ENCODE measurements at places on chromosomes 11 and 22. TPM values are rescaled to one million over a fixed set of nuclear protein-coding genes. Genes with fewer than 3 reads are reported as not detected.

- DNase-seq: no peak
Observed at GRCh38 chr11:119783466-119784400, 54.7 kb upstream of the NECTIN1 start.

- DNase-seq: no peak
Observed at GRCh38 chr11:62501432-62501891, 45.1 kb downstream of the AHNAK start.

- DNase-seq: no peak
Observed at GRCh38 chr11:2746401-2747247, 46.8 kb upstream of the KCNQ1OT1 start.

Gene FAM180B
- total RNA-seq: not detected

GRCh38 chr11:2263071-2263565, 7.3 kb downstream of the ASCL2 start:
- no peak for DNase-seq

Gene ANO9
- total RNA-seq: not detected

DNA sequence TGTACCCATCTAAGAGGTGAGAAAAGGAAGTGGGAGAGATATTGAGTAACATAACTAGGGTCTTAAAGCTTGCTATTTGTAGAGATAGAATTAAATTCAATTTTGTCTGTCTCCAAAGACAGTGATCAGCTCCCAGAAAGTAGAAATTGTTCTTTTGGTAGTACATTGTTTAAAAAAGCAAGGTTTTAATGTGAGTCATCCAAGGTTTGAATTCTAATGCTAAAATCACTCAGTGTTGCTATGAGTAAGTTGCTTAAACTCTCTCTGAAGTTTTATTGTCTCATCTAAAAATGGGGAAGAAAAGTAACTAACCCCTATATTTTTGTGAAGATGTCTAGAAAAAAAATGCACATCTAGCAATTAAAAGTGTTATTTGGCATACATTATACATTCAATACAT, 1004.5 kb upstream of the CCDC90B start:
- DNase-seq: peak; percentile 3

Data from LHCN-M2 (cell line).